Type B pancreatic cell (in vitro differentiated cells): ENCODE measurements at places on chromosomes 13 and 19. TPM values are rescaled to one million over a fixed set of nuclear protein-coding genes. Genes with fewer than 3 reads are reported as not detected.
A peak's percentile ranks its signal among the peaks of the same experiment; 100 is the strongest.

The ZNF765 gene
- total RNA-seq: 14.5 and 20.0 TPM in 2 replicates

The ZNF677 gene
- total RNA-seq: 47.1 and 47.9 TPM in 2 replicates

GRCh38 chr19:4844348-4845179 lies 13.1 kb upstream of the TICAM1 start:
- no peak for DNase-seq

GRCh38 chr19:12783849-12784393 lies 7.4 kb upstream of the JUNB start:
- DNase-seq: no peak

DNA sequence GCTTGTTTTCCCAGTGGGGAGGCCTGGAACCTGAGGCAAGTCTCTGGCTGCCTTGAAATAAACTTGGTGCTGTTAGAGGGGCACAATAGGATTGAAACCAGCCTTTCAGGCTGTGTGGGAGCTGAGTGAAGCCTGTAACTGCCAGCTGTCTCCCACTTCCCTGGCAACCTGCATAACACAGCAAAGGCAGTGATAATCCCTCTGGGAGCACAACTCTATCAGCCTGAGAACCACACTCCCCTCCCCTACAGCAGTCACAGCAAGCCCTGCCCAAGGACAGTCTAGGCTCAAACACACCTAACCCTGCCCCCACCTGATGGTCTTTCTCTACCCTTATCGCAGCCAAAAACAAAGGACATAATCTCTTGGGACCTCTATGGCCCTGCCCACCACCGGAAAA lies 683.8 kb upstream of the ATXN8OS start:
- DNase-seq: no peak

- no peak for DNase-seq
These were observed 2.1 kb downstream of the PLEKHF1 start for GRCh38 chr19:29667387-29667783.

DNA sequence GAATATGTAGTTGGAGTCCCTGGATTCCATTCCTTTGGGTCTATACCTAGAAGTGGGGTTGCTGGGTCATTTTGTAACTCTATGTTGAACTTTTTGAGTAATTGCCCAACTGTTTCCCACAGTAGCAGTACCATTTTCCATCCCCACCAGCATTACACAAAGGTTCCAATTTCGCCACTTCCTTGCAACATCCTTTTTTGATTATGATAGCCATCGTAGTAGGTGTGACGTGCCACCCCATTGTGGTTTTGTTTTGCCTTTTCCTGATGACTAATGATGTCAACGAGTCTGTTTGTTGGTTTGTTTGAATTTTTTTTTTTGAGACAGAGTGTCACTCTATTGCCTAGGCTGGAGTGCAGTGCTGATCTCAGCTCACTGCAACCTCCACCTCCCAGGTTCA lies 3.3 kb upstream of the PEX11G start:
- no peak for DNase-seq

- DNase-seq: peak; percentile 86
These were observed 673 bp downstream of the TEAD2 start for GRCh38 chr19:49361438-49362047.
